ENCODE measurements at places on chromosomes 5 and 9.
A peak's percentile ranks its signal among the peaks of the same experiment; 100 is the strongest.

DNA sequence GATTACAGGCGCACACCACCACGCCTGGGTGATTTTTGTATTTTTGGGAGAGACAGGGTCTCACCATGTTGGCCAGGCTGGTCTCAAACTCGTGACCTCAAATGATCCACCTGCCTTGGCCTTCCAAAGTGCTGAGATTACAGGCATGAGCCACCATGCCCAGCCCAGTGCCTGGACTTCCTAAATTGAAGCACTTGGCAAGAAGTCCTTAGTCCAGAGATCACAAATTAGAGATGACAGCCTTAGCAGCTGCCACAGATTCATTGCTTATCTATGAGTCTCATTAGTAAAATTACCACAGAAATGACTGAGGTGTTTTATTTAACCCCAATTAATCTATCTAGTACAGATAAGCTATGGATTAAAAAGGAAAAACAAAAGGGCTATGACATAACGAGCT lies 19.2 kb downstream of the EFCAB9 start:
- DNase-seq = no peak

DNA sequence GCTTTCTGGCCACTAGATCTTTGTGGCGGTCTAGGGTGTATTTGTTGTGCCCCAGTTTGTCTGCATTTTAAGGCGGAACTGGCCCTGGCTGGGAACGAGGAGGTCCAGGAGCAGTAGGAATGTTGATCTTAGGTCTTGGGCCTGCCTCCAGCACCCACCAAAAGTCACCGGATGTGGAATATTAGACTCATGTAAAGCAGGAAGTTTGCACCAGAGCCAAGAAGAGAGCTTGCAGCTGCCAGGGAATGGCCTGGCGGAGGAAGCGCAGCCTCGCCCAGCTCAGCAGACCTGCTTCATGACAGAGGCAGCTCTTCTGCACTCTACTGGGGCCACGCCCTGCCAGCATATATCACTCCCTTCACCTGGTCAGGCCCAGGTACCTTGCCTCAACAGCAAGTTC lies 3.3 kb downstream of the GPX3 start:
- no peak for DNase-seq

DNA sequence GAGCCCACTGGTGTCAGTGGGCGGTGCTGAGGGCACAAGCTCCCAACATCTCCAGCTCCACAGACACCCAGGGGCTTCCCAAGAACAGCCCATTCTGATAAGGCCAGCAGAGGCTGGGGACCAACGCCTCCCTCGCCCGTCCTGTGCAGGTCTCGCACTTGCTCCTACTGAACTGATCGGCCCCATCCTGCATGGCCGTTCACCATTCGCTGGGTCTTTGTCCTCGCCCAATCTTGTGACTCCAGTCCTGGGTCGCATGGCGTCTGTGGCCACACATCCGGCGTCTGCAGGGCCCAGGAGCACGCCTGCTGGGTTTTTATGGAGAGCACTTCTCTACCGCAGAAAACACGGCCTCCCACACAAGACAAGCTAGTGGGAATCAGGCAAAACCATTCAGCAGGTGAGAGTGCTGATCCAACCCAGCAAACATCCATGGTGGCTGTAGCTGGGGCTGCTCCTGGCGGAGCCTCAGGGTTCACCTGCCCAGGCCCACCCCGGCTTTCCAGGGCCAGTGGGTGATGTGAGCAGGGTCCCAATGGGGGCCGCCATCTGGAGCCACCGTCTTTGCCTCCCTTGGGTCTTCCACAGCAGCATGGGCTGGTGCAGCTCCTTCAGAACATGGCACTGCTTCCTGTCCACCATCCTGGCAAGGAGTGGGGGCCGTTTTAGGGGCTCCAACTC lies 7.4 kb downstream of the LRRC14B start:
- DNase-seq = no peak

- DNase-seq = no peak
These were observed 20.8 kb downstream of the DCANP1 start for GRCh38 chr5:135426102-135427082.

DNA sequence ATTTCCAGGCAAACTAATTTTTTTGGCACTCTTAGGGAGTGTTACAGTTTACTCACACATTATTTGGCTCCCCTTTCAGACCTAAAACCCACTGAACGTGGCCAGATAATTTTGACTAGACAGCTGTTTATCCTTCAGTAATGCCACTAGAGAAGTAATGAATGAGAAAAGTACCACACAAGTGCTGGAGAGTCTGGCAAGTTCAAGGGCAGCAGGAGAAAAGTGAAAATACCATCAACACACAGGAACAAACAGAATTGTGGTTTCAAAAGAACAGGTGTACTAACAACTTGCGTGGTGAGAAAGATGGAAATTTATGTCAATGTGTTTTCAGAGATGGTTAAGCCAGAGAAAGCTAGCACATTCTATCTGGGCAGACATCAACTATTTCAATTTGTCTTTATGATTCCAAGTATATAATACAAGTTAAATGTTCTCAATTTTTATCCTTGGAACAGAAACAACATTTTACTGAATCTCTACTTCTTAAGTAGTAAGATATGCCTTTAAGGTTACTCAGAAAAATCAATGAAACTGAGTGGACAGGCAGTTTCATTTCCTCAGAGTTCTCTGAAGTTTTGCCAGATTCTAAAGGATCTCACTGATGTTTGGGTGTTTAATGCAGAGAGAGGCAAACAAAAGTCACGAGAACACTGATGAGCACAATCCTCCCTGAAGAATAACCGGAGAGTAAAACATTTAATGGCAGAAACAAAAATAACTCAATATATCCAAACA lies 91.0 kb downstream of the ARSB start:
- no peak for DNase-seq

DNA sequence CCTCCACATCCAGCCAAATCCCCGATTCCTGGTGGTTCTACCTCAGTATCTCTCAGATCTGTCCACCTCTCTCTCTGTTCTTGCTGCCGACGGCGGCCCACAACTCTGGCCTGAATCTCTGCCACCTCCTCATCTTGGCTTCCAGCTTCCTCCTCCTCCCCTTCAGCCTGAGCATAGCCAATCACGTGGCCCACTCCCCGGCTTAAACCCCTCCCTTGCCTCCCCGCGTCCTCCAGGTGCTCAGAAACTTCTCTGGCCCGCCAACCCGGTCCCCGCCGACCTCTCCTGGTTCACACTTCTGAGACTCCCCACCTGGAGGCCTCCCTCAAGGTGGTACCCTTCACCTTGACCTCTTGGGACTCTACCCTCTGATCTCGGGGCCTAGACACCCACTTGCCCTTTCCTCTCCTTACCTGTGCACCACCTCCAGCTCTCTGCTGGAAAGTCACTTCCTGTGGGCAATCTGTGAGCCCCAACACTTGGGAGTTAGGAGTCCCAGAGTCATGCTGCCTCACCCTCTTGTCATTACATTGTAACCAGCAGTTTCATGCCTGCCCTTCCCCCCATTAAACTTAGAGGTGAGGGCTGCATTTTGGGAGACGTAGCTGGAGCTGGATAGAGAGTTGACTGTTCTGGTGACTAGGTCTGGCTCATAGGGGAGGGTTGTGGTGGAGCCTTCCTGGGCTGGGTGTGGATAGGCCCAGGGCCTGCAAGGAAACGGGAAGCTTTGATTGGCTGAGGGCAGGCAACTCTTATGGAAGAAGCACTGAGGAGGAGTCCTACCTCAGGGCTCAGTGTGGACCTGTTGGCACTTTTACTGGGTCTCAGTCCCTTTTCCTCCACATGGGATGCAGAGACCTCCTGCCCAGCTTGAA lies 4.5 kb upstream of the SET start:
- peak; percentile 66 for DNase-seq

DNA sequence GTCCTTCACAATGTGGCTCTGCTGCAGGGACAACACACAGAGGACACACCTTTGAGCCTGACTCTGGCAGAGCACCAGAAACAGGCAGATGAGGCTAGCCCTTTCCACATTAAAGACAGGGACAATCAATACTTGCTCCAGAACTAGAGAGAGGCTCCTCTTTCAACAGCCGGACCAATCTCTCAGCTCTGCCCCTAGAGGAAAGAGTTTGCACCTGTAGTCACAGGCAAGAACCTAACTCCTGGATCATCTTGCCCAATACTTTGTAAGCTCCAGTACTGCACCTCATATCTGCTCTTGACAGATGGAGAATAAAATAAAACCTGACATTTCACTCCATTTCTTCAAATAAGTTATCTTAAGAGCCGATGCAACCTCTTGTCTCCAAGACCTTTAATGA lies 52.1 kb downstream of the EPB41L4A start:
- no peak for DNase-seq

GRCh38 chr9:128771094-128771721 lies 519 bp downstream of the ZER1 start:
- no peak for DNase-seq

DNA sequence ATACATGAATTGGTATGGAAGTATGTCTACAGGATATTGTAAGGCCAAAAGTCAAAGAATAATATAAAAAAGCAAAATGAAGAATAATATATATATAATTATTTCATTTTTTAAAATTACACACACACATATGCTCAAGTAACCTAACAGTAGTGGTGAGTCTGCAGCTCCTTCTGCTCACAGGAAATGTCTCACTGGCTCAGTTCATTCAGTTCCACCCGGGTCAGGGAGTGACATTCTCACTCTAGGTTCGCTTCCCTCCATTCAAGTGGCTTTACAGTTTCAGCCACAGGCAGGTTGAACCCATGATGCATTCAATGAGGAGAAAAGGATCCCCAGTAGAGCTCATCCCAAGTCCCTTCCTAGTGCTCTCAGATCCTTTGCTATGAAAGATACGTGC lies 90.8 kb downstream of the SUSD1 start:
- no peak for DNase-seq

DNA sequence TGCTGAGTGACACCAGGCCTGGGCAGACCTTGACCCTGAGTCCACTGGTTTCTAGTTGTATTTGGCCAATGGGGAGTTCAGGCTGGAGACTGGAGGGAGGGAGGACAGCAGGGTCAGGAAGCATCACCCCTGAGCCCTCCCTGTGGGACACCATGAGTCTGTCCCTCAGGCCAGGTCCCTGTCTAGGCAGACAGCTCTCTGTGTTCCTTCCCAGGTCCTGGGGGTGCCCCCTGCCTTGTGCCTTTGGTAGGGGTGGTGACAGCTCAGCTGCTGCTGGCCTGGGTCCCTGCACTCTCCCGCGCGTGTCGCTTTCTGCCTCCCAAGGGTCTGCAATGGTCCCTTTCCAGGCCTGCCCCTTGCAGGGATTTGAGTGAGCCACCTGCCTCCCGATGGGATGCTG lies 125.5 kb downstream of the OLFM1 start:
- DNase-seq = no peak

- no peak for DNase-seq
These were observed 55.4 kb downstream of the ADGRV1 start for GRCh38 chr5:90613918-90614504.

- no peak for DNase-seq
These were observed 142.2 kb upstream of the RANBP3L start for GRCh38 chr5:36443941-36444340.

DNA sequence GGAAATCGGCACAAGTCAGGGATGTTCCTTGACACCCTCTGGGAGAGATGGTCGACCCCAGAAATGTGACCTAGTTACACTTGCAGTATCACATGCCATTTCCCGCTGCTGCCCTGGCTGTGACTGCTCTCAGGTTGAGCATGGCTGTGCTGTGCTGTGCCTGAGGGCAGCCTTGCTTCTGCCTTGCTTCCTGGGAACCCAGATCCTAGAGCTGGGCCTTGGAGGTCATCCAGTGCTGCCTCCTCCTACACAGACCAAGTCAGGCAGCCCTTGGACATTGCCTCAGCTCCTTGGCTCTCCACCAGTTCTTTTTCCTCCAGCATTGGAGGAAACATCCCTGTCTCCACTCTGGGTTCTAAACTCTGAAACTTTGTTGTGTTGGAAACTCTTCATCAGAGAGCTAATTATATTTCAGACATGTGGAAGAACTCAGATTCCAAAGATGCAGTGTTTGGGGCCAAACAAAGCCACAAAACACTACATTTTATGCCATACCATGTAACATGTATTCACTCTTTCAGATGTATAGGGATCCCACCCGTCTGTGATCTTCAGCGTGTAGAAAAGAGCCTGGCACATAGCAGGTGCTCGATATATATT lies 6.1 kb downstream of the MAMDC2 start:
- no peak for DNase-seq

DNA sequence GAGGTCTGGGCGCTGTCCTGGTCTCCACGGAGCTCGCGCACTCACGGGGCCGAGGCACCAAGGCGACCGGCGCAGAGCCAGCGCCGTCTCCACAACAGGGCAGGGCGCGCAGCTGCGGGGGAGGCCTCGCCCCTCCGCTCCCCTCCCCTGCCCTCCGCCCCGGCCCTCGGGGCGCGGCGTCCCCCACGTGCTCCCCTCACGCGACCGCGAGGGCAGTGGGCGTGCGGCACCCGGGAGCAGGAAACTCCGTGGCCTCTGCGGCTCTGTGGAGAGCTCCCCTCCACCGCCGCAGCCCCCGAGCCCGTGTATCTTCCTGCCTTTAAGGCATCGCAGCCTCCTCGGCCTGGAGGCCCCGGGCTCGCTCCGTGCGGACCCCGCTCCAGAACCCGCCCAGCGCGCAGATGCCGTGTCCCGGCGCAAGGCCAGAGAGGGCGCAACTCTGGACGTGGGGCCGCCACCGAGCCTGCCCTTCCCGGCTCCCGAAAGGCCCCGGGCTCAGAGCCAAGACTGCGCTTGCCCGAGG lies 708 bp upstream of the TUBB4B start:
- peak; percentile 80 for DNase-seq

DNA sequence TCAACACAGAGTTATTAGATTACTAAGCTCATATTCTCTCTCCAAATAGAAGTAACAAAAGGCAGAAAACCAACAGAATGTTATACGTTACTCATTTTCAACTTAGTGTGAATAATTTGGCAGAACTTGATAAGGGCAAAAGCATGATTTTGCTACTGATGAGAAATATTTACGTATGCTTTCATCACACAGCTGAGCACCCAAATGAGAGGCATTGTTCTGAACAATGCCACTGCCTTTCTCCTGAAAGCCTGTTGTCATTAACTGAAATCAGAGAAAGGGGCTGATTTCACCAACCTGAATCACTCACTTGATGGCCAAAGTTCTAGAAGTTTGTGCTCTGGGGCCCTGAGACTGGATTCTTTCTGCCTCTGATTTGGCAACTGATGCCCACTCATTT lies 367.5 kb upstream of the PTGER4 start:
- DNase-seq = no peak

- no peak for DNase-seq
These were observed 400.2 kb downstream of the EFNA5 start for GRCh38 chr5:107270561-107270960.

DNA sequence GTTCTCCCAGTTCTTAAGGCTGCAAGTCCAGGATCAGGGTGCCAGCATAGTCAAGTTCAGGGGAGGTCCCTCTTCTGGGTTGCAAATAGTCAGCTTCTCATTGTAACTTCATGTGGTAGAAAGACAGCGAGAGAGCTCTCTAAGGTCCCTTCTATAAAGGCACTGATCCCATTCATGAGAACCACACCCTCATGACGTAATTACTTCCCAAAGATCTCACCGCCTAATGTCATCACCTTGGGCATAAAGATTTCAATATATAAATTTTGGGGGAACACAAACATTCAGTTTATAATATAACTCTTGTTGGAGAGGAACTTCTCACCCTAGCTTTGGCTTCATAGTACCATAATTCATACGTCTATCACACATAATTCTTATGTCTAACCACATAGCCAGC lies 203.9 kb upstream of the VLDLR start:
- no peak for DNase-seq
